ENCODE measurements at places on chromosomes 2 and 18.

DNA sequence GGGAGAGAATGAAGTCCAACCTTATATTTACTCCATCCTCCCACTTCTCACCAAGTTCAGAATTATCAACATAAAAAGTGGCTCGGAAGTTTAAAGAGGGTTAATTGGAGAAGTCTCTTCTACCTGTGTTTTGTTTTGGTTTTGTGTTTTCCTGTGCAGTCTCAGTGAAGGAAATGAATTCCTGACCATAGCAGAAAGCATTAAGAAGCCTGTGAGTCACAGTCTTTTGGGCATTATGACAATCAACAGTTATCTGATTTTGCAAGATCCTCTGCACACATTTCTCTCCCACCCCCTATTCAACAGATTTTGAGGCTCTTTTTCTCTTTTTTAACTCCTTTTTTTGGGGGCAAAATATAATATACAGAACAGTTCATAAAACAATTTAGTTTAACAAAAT is 8.6 kb upstream of the RPL37A start:
- DNase-seq = peak; percentile 83

GRCh38 chr2:123961576-123961975 is 63.5 kb upstream of the CNTNAP5 start:
- DNase-seq = no peak

DNA sequence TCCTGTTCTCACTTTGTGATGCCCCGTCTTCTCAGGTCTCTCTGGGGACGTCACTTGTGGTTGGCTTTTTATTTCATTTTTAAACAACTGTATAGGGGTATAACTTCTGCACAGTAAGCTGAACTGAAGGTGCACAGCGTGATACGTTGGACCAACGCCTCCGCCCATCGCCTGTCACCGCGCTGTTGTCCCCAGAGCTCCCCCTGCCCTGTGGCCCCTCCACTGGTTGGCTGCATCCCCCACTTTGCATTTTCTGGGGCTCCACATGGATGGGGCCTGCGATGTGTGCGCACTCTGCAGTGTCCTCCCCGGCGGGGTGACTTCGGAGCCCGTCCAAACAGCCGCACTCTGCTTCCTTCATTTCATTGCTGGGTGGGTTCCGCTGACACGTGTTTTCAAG is 14.3 kb downstream of the GPR35 start:
- no peak for DNase-seq

DNA sequence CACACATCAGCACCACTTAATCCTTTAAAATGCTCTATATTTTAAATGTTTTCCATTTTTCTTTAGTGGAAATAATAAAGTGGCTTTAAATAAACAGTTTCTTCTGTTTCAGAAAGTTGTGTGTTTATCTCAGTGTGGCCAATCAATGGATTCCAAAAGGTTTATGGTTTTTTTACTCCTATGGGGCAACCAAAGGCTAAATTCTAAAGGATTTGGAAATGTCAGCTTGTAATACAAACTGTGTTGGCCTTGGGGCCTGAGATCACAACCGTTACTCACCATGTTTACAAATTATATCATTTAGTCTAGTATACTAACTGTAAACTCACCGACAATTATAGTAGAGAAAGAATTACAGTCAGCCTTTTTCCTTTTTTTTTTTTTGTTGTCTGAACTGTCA is 827.2 kb downstream of the EPHA4 start:
- no peak for DNase-seq

DNA sequence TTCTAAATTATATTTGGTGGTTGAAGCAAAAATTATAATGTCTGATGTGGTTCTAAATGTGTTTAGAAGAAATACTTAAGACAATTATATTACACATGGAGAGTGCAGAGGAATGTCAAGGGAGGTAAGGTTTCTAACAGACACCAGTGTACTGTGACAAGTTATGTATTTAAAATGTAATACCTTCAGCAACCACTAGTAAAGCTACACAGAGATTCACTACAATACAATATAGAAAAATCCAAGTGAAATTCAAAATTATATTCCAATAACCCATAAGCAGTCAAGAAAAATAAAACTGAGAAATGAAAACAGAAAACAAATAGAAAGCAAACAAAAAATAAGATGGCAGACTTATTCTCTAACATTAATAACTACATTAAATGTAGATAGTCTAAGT is 249.5 kb upstream of the KLHL14 start:
- DNase-seq = no peak

- DNase-seq = no peak
Observed at GRCh38 chr18:5951515-5952091, 56.3 kb upstream of the TMEM200C start.

- DNase-seq = no peak
Observed at GRCh38 chr2:169361706-169362117, 622 bp downstream of the LRP2 start.

- DNase-seq = no peak
Observed at GRCh38 chr18:75089748-75090327, 119.1 kb downstream of the PTGR3 start.

DNA sequence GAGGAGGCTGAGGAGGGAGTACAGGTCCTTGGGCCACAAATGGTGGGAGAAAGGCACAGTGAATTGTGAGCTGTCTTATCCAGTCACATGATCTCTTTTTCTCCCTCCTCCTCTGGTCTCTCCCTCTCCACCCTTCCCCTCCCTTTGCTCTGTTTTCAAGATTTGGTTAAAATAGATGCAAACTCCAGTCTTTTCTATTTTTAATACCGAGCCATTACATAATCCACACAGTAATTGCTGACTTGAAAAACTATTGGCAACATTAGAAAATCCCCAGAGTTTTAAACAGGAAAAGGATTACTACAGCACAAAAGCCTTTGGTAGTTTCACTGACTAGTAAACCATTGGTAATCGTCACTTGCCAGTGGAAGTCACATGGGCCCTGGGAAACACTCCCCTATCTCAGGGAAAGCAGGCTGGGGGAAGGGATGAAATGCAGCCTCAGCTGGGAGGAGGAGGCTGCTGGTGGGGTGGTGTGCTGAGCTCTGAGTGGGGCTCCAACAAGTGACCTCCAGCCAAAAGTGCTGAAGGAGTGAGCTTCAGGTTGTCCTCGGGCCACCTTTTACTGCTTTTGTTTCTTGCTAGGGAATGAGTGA is 57.4 kb upstream of the PCBP1 start:
- DNase-seq = peak; percentile 79

GRCh38 chr18:45359275-45360009 is 255.8 kb upstream of the SLC14A2 start:
- DNase-seq = no peak

GRCh38 chr2:128495996-128496547 is 177.4 kb upstream of the HS6ST1 start:
- no peak for DNase-seq

GRCh38 chr2:109448207-109448606 is 165.6 kb downstream of the SEPTIN10 start:
- no peak for DNase-seq

GRCh38 chr2:88226754-88227153 is 56.6 kb downstream of the THNSL2 start:
- DNase-seq = no peak

DNA sequence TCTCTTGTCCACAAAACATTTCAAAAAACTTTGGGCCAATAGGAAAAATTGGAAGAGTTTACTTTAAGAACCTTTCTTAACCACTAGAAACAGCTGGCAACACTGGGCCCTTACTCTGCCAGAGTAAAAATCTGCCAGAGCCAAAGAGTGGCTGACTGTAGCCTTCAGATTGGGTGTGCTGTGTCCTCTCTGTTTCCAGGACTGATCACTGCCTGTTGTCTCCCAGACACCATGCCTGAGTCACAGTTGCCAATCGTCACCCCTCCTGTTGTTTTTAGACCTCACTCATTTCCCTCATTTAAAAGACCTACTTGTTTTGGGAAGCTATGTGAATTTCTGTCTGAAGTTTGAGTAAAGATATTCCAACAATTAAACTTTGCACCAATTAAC is 159.1 kb downstream of the PPP1R1C start:
- no peak for DNase-seq

GRCh38 chr2:152962446-152962845 is 244.0 kb downstream of the ARL6IP6 start:
- DNase-seq = no peak

DNA sequence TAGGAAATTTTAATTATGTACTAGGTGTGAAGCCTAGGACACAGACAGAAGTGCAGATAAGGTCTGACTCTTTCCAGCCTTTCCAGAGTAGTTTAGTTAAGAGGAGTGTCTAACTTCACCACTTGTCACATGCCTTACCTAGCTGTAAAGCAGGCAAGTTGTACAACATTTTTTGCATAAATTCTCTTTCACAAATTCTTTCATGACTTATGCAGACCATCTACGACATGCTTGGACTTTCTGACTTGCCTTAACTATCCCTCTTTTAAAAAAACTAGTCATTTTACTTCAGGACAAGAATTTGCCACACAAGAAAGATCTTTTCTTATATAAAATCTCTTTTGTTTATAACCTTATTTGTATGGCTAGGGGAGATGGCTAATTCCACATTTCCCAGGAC is 1273.6 kb upstream of the SLC39A10 start:
- no peak for DNase-seq

- peak; percentile 79 for DNase-seq
Observed at GRCh38 chr2:231680992-231681852, 27.1 kb upstream of the PTMA start.

- no peak for DNase-seq
Observed at GRCh38 chr2:222465746-222466145, 41.4 kb downstream of the SGPP2 start.

GRCh38 chr2:178949151-178949550 is 100.8 kb downstream of the CCDC141 start:
- DNase-seq = no peak

GRCh38 chr2:179049203-179049545 is 763 bp downstream of the CCDC141 start:
- DNase-seq = no peak

- DNase-seq = no peak
Observed at GRCh38 chr2:130776550-130776949, 21.2 kb downstream of the AMER3 start.

DNA sequence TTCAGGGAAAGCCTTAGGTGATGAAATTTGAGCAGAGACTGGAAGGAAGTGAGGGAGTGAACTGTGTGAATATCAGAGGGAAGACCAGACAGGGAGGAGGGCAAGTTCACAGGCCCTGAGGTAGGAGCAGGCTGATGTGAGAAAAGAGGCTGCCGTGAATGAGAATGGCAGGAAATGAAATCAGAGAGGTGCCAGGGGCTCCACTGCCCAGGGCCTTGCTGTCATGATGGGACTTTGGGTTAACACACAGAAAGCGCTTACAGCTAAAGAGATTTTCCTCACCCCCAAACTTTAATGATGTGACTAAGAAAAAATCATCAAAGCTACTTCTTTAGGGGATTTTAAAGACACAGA is 53.8 kb downstream of the MARCHF4 start:
- DNase-seq = no peak

DNA sequence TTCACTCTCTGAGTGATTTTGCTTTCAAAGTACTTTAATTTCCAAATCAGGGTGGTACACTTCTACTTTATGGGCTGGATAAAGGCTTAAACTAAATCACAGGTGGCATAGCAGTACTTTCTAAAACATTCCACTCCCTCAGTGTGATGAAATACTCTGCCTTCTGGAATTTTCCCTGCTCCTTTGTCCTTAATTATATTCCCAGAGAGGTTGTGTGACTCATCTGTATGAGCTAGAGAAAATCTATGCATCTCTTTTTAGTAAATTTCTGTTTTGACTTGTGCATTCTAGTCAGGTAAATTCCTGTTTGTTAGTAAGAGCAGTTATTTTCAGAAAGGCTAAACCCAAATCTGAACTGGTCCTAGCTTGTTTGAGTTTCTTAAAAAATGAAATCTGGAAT is 29.0 kb upstream of the PLA2R1 start:
- peak; percentile 61 for DNase-seq

DNA sequence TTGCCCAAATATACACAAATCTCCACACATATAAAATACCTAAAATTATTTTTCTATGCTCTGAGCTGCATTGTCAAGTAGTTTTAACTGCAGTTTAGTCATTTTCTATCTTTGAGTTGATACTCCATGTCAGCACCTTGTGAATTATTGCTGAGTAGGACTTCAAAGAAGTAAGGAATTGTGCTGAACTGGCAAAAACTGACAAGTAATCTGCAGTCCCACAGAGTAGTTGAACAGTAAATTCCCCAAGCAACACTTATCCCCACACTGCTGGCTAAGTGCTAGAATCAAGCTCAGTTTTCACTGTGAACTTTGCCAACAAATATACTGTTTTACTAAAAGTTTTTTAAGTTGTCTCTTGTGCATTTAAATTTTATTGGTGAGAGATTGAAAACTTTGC is 141.8 kb upstream of the ST6GAL2 start:
- DNase-seq = no peak

DNA sequence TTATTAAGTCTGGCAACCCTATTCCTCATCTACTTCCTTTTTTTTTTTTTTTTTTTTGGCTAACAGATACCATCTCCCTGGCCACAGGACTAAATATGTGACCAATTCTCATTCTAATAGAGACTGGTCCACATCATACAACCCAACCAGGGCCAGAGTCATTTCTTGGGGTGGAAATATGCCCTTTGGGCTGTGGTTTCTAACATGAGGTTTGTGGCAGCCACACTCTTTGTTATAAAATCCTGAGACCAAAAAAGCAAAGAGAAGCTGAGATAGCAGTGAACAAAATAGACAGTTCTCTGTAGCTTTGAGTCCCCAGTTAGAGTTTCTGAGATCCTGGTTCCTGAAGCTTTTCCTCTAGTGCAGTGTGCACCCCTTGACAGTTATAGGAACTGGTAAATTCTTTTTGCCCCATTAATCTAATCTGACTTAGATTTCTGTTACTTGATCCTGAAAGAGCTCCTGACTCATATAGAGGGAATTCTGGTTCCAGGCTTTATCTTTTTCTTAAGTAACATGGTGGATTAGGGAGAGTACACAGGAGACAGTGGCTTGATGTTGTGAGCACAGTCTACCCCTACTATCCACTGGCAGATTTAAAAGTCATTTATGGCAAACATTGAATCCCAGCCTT is 86.8 kb downstream of the MAIP1 start:
- DNase-seq = peak; percentile 74

Data from AG10803 (cell line).